Tibial nerve (tissue), 4 donors: ENCODE measurements at places on chromosomes 5 and 9. TPM values are rescaled to one million over a fixed set of nuclear protein-coding genes. Genes with fewer than 3 reads are reported as not detected.

DNA sequence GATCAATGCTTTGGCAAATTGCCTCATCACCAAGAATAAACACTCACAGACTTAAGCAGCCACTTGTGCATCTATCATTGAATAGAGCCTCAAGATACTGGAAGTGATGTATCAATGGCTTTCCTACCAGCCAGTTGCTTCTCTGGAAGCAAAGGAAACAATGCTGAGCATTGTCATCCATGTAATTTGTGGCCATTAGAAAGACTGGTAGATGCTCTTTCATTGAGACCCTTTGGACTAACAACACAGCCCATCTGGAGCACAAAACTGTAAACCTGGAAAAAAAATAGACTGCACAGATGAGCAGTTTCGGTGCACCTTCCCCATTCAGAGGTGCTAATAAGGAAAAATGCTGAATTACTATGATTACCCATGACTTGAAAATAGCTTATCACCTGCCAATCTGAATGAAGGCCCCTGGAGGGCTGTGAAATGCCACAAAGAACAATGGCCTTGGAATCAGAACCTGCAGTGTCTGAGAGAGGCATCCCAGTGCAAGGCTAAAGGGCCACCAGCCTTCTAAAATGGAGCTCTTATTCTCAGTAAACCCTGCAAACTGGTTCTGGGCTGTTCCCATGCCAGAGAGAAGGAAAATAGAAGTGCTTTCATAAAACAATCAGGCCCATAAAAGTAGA lies 127.5 kb downstream of the RFK start:
- no peak overlapping the region for H3K27ac ChIP-seq
- no peak for DNase-seq
- H3K36me3 ChIP-seq: no peaks in the 10 kb centered on the region
- H3K27me3 ChIP-seq: no peaks in the 10 kb centered on the region
- H3K4me1 ChIP-seq: no peaks in the 10 kb centered on the region

GRCh38 chr5:50808406-50808805 lies 142.0 kb downstream of the PARP8 start:
- no peak overlapping the region for H3K4me3 ChIP-seq
- DNase-seq: no peak
- H3K27ac ChIP-seq: no peak overlapping the region
- no peaks in the 10 kb centered on the region for H3K27me3 ChIP-seq
- H3K36me3 ChIP-seq: no peaks in the 10 kb centered on the region
- H3K4me1 ChIP-seq: no peaks in the 10 kb centered on the region

DNA sequence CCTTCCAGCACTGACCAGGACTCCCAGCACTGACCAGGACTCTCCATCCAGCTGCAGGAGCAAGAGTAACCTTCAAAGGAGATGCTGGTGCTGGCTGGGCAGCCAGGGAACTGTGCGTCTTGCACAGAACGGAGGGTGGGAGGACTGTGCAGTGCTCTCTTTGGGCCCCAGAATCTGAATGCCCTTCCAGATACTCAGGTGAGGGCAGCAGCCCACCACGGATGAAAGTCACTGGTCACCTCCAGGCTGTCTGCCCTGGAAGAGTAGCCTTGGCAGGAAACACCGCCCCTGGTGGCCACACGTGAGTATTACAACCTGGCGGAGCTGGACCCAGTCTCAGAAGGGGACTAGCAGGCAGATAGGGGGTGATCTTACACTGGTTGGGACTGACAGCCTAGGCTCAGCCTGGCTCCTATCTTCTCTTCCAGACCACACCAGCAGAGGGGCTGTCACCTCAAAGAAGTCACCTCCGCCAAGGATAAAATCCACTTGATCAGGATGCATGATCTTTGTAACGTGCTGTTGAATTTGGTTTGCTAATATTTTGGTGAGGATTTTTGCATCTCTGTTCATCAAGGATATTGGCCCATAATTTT lies 4.8 kb upstream of the SARDH start:
- H3K27ac ChIP-seq: no peak overlapping the region
- H3K27me3 ChIP-seq: no peaks in the 10 kb centered on the region
- no peaks in the 10 kb centered on the region for H3K36me3 ChIP-seq
- H3K4me3 ChIP-seq: no peak overlapping the region
- DNase-seq: peak; percentile 65

DNA sequence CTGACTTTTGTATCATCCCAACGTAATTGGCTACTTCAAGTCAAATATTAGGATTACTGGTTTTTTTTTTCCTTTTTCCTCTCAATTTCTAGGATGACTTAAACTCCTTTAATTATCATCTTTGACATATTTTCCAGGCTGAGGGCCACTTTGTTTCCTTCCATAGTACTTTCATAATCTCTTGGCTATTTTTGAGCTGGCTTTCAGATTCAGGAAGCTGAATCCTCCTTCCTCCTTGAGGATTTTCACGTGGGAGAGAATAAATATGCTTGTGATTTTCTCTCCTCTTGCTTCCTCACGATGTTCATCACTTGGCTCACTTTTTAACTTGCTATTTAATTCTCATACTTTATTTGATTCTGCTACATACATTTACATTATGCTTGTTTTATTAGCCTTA lies 88.1 kb downstream of the ITGA1 start:
- no peaks in the 10 kb centered on the region for H3K27me3 ChIP-seq
- H3K4me3 ChIP-seq: no peak overlapping the region
- no peaks in the 10 kb centered on the region for H3K4me1 ChIP-seq
- DNase-seq: no peak
- no peaks in the 10 kb centered on the region for H3K36me3 ChIP-seq

DNA sequence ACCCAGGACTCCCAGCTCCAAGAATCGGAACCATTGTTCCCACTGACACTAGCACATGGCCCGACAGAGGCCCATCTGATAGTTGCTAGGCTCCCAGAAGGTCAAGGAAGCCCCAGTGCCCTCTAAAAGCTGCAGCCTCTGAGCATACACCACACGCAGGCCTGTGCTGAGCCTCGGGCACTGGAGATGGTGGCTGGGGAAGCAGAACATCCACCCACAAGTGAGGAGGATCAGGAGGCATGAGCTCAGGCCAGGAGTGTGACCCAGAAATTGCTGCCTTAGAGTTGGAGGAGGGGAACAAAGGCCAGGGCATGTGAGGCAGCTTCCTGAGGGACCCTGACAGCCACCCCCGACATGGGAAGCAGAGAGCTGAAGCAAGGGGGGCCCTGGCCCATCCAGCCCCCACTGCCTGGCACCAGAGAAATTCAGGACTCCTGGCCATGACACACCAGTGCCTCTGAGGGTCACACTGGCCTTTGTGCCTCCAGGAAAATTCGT lies 21.4 kb downstream of the IPPK start:
- no peak for DNase-seq
- H3K4me3 ChIP-seq: no peak overlapping the region
- no peak overlapping the region for H3K27ac ChIP-seq
- H3K36me3 ChIP-seq: peaks cover 6% of the 10 kb centered on the region
- H3K4me1 ChIP-seq: no peaks in the 10 kb centered on the region

- H3K27ac ChIP-seq: no peak overlapping the region
- H3K36me3 ChIP-seq: no peaks in the 10 kb centered on the region
- H3K4me1 ChIP-seq: no peaks in the 10 kb centered on the region
- DNase-seq: no peak
- H3K27me3 ChIP-seq: no peaks in the 10 kb centered on the region
Observed at GRCh38 chr5:173391031-173391430, 62.8 kb upstream of the STC2 start.

Gene HSD17B3
- total RNA-seq: 0.90 TPM

- peaks cover 35% of the 10 kb centered on the region for H3K4me1 ChIP-seq
- H3K4me3 ChIP-seq: no peak overlapping the region
- peaks cover 3% of the 10 kb centered on the region for H3K27me3 ChIP-seq
- peak overlapping the region; percentile 86 for H3K27ac ChIP-seq
Observed at GRCh38 chr9:130450344-130451003, 5.7 kb downstream of the ASS1 start.
